ENCODE measurements at places on chromosomes 6 and 20. TPM values are rescaled to one million over a fixed set of nuclear protein-coding genes. Genes with fewer than 3 reads are reported as not detected.

Gene DYNLT2
- 1.0 TPM for total RNA-seq

Gene MAS1
- not detected for total RNA-seq

Gene PRSS35
- 6.8 TPM for total RNA-seq

Gene CENPW
- 8.3 TPM for total RNA-seq
